Anterior cingulate cortex (tissue), 58 donors: ENCODE measurements at places on chromosomes 3 and 15.

GRCh38 chr15:53982876-53983275 is 4.6 kb downstream of the UNC13C start:
- DNase-seq, result no peak

- DNase-seq, result no peak
These were observed 571.2 kb upstream of the CFAP20DC start for GRCh38 chr3:59621037-59621436.

DNA sequence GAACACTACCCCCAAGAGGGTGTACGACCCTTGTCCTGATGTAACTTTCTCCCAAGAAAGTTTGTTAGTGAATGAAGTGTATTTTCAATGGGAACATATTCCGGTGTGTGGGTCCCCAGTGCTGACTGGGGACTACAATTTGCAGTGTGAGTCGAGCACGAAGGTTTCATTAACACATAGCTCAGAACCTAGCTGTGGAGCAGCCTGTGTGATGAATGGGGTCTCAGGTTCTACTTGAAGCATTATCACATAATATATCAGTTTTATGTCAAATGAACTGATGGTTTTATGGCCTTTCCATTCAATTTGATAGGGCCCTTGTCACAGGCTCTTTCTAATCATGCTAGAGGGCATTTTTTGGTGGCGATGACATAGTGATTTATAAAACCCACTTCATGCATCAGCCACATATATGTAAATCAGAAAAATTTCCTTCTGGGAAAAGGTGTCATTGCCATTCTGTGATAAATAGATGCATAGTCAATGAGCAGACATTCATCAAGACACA is 44.1 kb downstream of the RETNLB start:
- no peak for DNase-seq

DNA sequence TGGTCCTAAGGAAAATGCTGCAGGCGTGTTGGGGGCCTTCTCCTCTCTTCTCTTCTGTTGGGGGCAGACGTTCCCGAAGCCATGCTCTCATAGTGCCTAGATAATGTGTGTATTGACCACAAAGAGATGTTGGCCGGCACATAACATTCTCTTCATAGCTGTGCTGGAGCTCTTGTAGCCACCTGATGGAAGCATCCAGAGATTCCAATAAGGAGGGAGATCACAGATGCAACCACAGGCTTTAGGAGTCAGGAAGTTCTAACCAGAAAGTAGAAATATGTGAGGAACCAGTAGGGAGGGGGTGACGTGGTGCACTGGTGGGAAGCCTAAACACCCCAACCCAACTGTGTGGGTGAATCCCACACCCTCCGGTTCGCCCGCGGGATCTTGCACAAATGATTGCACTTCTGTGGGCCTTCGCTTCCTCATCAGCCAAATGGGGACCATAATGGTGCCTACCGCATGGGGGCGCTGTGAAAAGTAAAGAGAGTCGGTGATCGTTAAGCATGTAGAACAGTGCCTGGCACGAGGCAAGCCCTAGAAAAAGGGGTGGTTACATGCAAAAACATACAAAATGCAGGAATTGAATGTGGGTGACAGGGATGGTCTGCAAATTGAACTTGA is 87.8 kb downstream of the TOP2B start:
- no peak for DNase-seq

- DNase-seq, result no peak
These were observed 30.8 kb downstream of the MLH1 start for GRCh38 chr3:37024092-37024491.
